Bladder microvascular endothelial cell (primary cell): ENCODE measurements at places on chromosomes 2 and 18. TPM values are rescaled to one million over a fixed set of nuclear protein-coding genes. Genes with fewer than 3 reads are reported as not detected.

LIMS3 gene
- 4.4 and 69.0 TPM in 2 replicates for total RNA-seq

CFAP65 gene
- not detected in 2 replicates for total RNA-seq

ZNF638 gene
- 71.4 and 187 TPM in 2 replicates for total RNA-seq

VAMP8 gene
- 6.2 and 10.1 TPM in 2 replicates for total RNA-seq

BOLL gene
- total RNA-seq: not detected in 2 replicates

NR4A2 gene
- total RNA-seq: under 0.01 and 0.13 TPM in 2 replicates

KCNG2 gene
- total RNA-seq: 0.63 TPM in 1 of 2 replicates, not detected in the other
